T-helper 17 cell (primary cell): ENCODE measurements at places on chromosomes 5 and 9. TPM values are rescaled to one million over a fixed set of nuclear protein-coding genes. Genes with fewer than 3 reads are reported as not detected.

- no peak overlapping the region for H3K27ac ChIP-seq
- DNase-seq: no peak
- H3K27me3 ChIP-seq: peaks cover 22% of the 10 kb centered on the region
- no peaks in the 10 kb centered on the region for H3K4me1 ChIP-seq
- H3K36me3 ChIP-seq: no peaks in the 10 kb centered on the region
These were observed 8.2 kb upstream of the AGPAT2 start for GRCh38 chr9:136695435-136695895.

GRCh38 chr9:100408546-100409175 is 18.3 kb upstream of the MSANTD3 start:
- no peak for DNase-seq
- H3K4me3 ChIP-seq: no peak overlapping the region
- peaks cover 19% of the 10 kb centered on the region for H3K27me3 ChIP-seq
- no peak overlapping the region for H3K27ac ChIP-seq

GRCh38 chr5:151881621-151882225 is 42.9 kb downstream of the GLRA1 start:
- no peaks in the 10 kb centered on the region for H3K27me3 ChIP-seq
- no peak overlapping the region for H3K4me3 ChIP-seq
- DNase-seq: no peak

DNA sequence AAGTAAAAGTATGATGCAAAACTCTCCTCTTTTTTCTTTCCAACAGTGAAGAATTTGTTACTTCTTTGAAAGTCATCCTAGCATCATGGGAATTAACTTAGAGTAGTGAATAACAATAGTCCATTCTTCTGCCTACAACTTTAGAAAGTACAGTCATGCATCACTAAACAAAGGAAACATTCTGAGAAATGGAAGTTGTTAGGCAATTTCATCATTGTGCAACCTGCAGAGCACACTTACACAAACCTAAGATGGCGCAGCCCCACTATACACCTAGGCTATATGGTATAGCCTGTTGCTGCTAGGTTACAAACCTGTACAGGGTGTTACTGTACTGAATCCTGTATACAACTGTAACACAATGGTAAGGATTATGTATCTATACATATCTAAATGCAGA is 1209.3 kb upstream of the C9orf72 start:
- no peaks in the 10 kb centered on the region for H3K4me1 ChIP-seq
- H3K27ac ChIP-seq: no peak overlapping the region
- no peak overlapping the region for H3K4me3 ChIP-seq
- no peaks in the 10 kb centered on the region for H3K27me3 ChIP-seq

DNA sequence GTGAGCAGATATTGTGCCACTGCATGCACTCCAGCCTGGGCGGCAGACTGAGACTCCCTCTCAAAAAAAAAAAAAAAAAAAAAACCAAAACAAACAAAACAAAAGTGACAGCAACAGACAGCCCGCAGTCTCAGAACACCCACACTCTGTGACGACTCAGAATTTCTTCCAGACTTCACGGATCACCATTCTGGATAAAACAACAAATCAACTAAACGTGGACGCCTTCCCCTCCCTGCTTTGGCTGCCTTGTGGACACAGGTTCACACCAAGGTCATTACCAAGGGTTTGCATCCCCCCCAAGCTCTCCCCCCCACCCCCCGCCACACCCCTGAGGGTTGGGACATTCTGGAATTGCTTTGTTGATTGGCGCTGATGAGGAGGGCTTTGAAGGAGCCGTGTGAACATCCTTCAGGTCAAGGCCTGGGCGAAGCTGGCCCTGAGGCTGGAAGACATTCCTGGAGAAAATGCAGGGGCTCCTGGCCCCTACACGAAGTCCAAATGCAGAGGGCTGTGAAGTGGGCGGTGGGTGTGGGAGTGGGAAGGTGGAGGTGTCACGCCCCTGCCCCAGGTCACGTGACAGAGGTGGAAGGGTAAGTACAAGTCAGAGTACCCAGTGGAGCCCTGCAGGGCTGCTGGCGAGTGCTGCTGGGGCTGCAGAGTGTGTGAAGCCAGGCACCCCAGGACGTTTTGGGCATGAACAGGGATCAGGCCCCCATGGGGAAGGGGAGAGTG is 10.1 kb downstream of the LCN10 start:
- no peak for DNase-seq
- no peaks in the 10 kb centered on the region for H3K27me3 ChIP-seq
- no peak overlapping the region for H3K27ac ChIP-seq
- H3K4me1 ChIP-seq: peaks cover 3% of the 10 kb centered on the region
- H3K36me3 ChIP-seq: no peaks in the 10 kb centered on the region

DNA sequence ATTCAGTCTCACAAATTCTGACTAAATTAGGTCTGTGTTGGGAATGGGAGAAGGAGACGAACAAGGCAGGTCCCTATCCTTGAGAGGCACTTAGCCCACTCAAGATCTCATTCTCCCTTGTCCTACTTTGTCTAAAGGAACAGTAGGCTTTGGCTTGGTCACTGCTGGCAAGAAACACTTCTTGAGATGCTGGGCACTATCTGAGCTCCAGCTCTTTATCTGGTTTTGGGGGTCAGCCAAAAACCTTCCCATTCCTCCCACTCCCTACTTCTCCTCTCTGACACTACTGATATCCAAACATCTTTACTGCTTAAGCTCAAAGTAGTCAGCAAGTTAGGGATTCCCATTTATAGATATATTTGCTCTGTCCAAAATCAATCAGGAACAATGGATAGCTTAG is 155.2 kb downstream of the MAPKAP1 start:
- H3K27me3 ChIP-seq: no peaks in the 10 kb centered on the region
- H3K27ac ChIP-seq: no peak overlapping the region
- DNase-seq: no peak
- H3K36me3 ChIP-seq: peaks cover 5% of the 10 kb centered on the region

DNA sequence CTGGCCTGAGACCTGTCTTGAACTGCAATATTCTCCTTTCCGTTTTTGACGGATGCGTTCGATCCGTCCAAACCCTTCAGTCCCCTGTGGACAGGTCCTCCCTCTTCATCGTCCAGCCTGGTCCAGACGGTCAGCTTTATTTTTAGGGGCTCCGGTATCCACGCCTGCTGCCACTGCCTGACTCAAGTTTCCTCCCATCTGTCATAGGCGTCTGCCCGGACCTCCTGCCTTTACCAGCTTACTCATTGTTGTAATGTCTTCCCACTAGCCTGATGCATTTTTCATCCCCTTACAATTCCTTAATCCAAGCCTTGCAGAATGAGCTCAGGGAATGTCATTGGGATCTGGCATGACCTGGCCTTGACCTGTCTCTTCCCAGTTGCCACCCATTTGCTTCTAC is 145.8 kb downstream of the TENT4A start:
- DNase-seq: no peak
- H3K4me1 ChIP-seq: no peaks in the 10 kb centered on the region
- H3K27me3 ChIP-seq: peaks cover 18% of the 10 kb centered on the region
- no peak overlapping the region for H3K27ac ChIP-seq
- H3K4me3 ChIP-seq: no peak overlapping the region

- no peaks in the 10 kb centered on the region for H3K27me3 ChIP-seq
- peaks cover 36% of the 10 kb centered on the region for H3K4me1 ChIP-seq
- no peaks in the 10 kb centered on the region for H3K36me3 ChIP-seq
These were observed 5.7 kb downstream of the TGFBI start for GRCh38 chr5:136034492-136034891.

DNA sequence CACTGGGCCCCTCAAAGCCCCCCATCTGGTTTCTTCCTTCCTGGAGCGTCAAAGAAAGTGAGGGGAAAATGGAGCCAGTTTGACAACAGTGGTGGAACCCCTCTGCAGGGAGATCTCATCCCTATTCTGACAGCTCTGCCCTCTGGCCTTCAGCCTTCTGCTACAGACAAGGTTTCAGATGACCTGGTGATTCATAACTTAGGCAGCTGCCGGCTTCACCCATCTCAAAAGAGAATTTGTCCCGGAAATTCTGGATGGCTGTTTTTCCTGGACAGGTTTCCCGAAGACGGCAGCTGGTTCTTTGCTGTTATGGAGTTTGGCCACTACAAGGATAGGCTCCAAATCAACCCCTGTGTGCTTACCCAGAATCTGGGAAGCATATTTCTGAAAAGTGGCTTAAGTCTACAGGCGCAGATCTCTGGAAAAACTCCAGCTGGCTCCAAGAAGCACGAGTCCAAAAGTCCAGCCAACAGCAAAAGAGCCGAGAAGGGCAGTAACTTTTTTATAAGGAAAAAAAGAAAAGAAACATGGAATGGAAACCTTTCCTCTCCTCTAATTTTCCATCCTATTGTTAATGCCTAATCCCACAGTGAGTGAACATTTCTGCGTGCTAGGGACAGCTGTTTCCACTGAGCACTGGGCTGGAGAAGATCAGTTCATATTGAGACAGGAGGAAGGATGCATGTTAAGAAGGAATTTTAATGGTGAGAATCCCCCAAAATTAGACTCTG is 54.5 kb downstream of the ZNF366 start:
- no peak overlapping the region for H3K4me3 ChIP-seq
- DNase-seq: no peak
- no peaks in the 10 kb centered on the region for H3K36me3 ChIP-seq
- H3K27ac ChIP-seq: no peak overlapping the region
- H3K27me3 ChIP-seq: peaks cover 17% of the 10 kb centered on the region

DNA sequence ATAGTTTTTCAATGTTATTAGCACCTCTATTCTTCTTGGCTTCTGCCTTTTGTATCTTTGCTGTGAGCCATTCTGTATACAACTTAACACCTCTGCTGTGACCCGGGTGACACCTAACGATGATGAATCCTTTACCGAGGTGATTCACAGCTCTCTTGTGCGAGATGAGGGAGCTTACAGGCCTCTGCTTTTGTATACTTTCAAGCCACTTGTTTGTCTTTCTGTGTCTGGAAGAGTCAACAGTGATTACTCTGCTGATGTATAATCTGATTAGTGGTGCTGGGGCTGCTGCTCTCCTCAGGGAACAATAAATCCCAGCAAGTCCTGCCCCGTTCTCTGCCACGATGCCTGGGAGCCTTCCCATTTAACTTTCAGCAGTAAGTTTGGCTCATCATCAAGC is 442.9 kb upstream of the SGCD start:
- no peaks in the 10 kb centered on the region for H3K4me1 ChIP-seq
- no peak overlapping the region for H3K4me3 ChIP-seq
- H3K27ac ChIP-seq: no peak overlapping the region
- no peaks in the 10 kb centered on the region for H3K36me3 ChIP-seq
- peaks cover 8% of the 10 kb centered on the region for H3K27me3 ChIP-seq

DNA sequence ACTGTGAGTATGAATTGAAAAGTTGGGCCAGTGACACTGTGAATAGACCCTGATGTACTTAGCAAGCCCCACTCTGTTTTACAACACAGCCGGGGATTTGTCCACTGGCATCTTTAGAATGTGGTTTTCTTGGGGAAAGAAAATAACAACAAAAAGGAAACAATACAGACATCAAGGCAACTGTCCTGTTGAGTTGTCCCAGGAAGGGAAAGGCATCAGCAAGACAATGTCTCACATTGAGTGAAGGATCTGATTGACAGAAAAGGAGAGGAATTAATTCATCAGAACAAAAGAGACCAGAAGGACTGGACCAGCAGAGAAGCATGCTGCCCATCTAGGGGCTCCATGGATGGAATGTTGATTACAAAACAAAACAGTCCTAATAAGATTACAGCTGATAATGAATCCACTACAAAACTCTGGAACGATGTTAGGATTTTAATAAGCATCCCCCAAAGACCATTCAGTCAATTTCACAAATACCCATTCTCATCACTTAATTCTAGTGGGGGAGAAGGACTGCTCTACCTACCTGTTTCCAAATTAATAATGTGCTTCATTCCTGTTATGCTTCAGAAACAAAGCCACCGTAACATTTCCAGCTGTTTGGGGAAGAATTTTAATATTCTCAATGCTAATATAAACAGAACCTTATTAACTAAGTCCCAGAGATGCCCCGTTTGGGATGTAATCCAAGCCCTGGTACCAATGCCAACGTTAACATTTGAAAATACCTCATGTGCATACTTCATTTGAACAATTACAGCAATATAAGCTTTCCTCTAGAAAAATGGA is 298.0 kb downstream of the SPOCK1 start:
- peaks cover 30% of the 10 kb centered on the region for H3K27me3 ChIP-seq
- peaks cover 6% of the 10 kb centered on the region for H3K36me3 ChIP-seq
- no peak overlapping the region for H3K4me3 ChIP-seq
- no peaks in the 10 kb centered on the region for H3K4me1 ChIP-seq

GRCh38 chr9:29336281-29336680 is 1763.0 kb upstream of the C9orf72 start:
- no peaks in the 10 kb centered on the region for H3K27me3 ChIP-seq
- no peaks in the 10 kb centered on the region for H3K36me3 ChIP-seq
- H3K4me1 ChIP-seq: no peaks in the 10 kb centered on the region
- H3K27ac ChIP-seq: no peak overlapping the region
- DNase-seq: no peak
- no peak overlapping the region for H3K4me3 ChIP-seq

The MTMR12 gene
- 29.4 TPM for total RNA-seq

The MUSK gene
- total RNA-seq: not detected

The SPATA31D4 gene
- not detected for total RNA-seq

The ADAMTSL2 gene
- not detected for total RNA-seq

The FGD3 gene
- 160 TPM for total RNA-seq

The MARCOL gene
- total RNA-seq: not detected

The REEP2 gene
- total RNA-seq: 0.40 TPM

The DMRT2 gene
- total RNA-seq: not detected

The LCP2 gene
- 304 TPM for total RNA-seq
